Substantia nigra (tissue), 51 donors: ENCODE measurements at places on chromosomes 13 and 19.

DNA sequence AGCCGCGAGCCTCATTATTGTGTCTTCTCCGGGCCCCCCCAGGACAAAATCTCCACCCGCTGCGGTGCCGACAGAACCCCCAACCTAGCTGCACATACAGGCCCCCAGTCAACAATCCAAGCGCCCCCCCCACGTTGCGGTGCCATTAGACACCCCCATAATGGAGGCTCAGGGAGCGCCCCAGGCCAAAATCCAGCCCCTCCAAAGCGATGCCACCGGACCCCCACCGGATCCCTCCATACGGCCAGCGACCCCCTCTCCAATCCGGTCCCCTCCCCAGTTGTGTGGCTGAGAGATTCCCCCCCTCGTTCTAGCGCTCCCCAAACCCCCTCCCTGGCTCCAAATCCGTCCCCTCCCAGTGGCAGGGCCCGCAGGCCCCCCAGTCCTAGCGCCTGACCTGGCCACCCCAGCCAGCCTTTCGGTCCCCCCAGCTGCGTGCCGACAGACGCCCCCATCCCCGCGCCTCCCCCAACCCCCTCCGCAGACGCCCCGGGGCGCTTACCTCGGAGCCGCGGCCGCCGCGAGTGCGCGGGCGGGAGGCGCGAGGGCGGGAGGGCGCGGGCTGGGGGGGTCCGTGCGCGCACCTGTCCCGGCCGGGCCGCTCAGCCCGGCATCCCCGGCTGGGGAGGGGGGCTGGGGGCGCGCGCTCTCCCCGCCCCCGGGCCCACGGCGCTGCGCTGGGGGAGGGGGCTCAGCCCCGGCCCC is 21.6 kb upstream of the SEMA6B start:
- no peak for DNase-seq

DNA sequence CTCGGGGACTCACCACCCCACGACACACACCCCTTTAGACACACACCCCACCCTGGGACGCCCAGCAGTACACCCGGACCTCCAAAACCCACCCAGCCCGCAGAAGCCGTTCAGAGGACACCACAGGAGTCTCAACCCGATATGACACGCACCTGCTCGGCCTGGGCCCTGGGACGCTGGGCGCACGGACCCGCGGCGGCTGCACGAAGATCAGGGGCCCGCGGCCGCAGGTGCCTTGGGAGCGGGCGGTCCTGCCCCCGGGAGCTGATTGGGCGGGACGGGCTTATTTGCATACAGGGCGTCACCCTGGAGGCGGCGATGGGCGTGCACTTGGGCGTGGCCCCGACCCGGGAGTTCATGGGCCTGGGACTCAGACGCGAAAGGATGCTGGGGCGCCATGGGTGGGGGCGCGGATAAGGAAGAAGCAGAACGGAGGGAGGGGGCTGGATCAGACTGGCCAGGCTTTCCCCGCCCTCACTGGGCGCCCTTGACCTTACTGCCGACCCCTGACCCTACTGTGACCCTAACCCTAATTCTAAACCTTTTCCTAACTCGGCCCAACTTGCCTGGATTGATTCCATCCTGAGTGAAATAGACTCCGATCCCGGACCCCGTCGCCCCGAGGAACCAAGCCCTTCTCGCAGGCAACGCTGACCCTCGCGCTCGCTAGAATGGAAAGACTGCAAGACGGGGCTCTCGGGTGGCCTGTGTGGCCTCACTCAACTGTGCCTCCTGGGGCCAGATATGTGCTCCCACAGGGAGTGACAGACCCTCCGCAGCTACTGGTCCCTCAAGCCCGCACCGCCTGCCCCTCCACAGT is at the start of gene MEF2B:
MEF2B (minus strand) TSS at position 211 of the 820 bp plus-strand sequence. CDS start 19,528 bp downstream, outside the sequence.
- DNase-seq = peak; percentile 18

DNA sequence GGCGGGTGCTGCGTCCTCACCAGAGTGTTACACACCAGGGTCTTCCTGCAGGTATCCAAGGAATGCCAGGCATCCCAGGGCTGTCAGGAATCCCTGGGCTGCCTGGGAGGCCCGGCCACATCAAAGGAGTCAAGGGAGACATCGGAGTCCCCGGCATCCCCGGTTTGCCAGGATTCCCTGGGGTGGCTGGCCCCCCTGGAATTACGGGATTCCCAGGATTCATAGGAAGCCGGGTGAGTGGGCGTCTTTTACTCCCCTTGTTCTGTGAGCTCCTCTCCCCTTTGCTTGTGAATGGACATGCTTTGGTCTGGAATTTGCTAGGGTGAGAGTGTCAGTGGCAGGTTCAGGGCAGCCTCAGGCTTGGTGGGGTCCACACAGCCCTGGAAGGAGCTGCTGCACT is 75.9 kb downstream of the RAB20 start:
- DNase-seq = no peak

DNA sequence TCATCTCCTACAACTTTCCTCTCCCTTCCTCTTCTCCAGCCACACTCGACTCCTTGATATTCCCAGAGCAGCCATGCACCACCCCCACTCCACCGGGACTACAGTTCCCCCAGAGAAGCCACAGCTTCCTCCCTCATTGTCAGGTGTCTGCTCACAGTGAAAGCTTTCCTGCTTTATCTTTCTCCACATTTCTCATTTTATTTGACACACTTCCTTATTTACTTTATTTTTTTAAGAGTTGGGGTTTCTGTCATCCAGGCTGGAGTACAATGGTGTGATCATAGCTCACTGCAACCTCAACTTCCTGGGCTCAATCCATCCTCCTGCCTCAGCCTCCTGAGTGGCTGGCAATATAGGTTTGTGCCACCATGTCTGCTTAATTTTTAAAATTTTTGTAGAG is 464.6 kb downstream of the MYO16 start:
- DNase-seq = no peak

- no peak for DNase-seq
Measured at GRCh38 chr13:42137856-42138537, 89.5 kb downstream of the DGKH start.

GRCh38 chr19:848386-848921 is 3.6 kb upstream of the ELANE start:
- DNase-seq = no peak

GRCh38 chr19:33325920-33326319 is 23.6 kb upstream of the CEBPA start:
- peak; percentile 55 for DNase-seq

DNA sequence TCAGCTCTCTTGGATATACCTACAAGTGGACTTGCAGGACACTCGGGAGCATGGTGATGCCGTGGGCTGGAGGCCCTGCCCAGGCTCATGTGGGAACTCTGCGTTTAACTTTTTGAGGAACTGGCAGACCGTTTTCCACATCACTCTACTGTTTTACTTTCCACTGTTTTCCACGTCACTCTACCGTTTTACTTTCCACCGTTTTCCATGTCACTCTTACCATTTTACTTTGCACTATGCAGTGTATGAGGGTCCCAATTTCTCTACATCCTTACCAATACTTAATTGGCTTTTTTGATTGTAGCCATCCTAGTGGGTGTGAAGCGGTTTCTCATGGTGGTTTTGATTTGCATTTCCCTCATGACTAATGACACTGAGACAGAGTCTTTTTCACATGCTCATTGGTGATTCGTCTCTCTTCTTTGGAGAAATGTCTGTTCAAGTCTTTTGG is 40.5 kb downstream of the GATAD2A start:
- DNase-seq = no peak

- no peak for DNase-seq
Measured at GRCh38 chr13:43431290-43431716, 355.5 kb downstream of the ENOX1 start.

DNA sequence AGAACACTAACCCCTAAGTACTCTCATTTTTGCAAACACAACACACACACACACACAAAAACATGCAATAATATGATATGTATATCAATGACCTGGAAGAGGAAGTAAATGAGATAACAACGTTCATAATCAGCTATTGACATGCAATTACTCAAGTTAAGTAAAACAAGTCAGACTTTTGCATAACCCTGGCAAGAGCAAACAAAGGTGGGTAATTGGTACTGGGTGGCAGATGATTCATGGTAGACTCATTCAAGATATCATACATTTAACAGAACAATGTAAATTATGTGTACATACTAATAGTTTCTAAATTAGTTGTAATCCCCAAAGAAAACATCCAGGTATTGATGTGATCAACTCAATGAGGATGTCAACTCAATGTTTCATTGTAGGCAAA is 508.8 kb downstream of the DACH1 start:
- no peak for DNase-seq

- no peak for DNase-seq
Measured at GRCh38 chr13:26067601-26068000, 15.8 kb upstream of the SHISA2 start.

DNA sequence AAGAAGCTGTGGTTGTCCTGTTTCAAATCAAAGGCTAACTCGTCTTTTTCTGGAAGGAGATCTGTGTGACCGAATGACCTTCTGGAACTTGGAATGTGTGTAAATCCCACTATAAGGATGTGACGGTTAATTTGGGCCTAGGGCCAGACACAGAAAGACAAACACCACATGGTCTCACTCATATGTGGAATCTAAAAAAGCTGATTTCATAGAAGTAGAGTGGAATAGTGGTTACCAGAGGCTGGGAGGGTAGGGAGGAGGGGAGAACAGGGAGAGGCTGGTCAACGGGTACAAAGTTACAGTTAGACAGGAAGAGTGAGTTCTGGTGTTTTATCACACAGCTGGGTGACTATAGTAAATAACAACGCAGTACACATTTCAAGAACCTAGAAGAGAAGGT is 39.3 kb upstream of the RGCC start:
- DNase-seq = no peak

- no peak for DNase-seq
Measured at GRCh38 chr13:48163061-48163460, 68.2 kb upstream of the MED4 start.

DNA sequence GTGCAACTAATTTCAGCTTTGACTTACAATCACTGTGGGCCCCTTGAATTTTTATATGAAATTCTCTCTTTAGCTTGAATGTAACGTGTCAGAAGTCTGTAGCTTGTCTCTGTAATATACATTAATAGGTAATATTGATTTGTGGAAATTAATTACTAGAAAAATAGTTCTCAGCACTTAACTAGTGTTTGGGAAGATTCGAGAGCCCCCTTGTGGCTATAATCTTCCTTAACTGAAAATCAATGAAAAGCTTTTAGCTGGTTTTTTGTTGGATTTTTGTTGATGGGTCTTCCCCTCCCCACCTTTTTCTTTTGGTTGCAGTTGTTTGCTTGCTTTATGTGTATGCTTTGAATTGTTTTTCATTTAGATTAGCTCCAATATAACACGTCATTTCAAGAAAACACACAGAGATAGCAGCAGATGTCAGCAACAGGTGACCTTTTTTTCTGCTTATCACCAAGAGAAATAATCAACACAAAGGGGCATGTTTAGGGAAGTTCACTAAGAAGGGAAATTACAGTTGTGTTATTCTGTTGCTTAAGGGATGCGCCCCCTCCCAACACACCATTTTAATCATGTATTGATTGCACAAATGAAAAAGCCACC is 176.8 kb downstream of the OXGR1 start:
- no peak for DNase-seq

- DNase-seq = peak; percentile 96
Measured at GRCh38 chr19:50025022-50025793, at the start of gene VRK3. Gene VRK3 (minus strand): TSS chr19:50025372. CDS start chr19:50016162, 9,210 bp downstream.

DNA sequence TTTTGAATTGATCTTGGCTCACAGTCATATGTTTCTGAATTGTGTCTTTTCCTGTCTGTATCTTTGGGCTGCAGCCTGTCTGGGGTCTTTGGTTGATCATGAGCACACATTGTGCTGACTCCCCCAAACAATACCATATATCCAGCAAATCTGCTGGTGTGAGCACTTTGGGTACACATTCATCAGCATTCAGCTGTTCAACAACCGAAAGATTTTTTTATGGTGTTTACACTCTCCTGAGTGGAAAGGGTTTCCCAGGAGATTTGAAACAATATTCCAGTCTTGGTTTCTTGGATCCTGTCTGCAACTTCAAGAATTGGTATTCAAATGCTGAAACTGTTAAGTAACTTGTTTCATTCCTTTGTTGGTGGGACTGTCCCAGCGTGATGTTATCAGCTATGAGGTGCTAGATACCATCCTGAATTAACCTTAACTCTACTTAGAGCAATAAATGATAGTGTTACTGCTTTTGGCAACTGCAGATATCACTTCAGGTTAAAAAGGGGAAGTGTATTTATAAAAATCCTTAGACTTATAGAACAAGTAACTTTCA is 78.4 kb upstream of the DIAPH3 start:
- DNase-seq = no peak

- peak; percentile 100 for DNase-seq
Measured at GRCh38 chr19:5904352-5905113, at the start of gene VMAC. Gene VMAC (plus strand): TSS chr19:5904872. CDS start chr19:5904891, 19 bp downstream.

GRCh38 chr19:23560051-23560450 is 127.0 kb downstream of the ZNF675 start:
- DNase-seq = no peak

DNA sequence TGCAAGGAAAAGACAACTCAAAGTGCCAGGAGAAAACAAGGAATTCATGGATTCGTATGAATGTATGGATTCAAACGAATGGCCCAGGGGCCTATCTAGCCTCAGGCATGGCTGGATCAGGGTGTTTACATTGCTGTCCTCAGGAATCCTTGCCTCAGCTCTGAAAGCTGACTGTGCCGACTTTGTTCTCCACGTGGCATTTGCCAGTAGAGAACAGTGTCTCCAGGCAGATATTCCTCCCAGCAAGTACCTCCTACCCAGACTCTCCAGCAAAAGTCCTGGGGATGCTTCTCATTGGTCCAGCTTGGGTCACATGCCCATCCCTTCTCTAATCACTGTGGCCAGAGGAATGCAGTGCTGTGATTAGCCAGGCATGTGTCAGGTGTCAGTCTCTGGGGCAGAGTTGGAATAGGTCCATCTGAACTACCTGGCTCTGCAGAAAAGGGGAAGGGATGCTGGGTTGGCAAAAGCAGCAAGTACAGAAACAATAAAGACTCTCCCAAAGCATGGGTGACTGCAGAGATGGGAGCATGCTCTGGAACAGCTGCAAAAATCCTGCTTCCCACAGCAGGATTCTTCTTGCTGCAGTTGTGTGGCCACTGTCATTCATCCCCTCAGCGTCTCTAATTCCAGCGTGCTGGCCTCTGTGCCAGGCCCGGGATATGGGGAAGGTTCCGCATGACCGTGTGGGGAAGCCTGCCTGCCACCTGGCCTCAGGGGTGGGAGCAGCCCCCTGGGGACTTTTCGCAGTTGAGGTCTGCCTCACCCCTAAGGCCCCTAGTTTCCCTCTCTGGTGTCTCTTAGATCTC is 30.0 kb downstream of the CCNE1 start:
- no peak for DNase-seq

DNA sequence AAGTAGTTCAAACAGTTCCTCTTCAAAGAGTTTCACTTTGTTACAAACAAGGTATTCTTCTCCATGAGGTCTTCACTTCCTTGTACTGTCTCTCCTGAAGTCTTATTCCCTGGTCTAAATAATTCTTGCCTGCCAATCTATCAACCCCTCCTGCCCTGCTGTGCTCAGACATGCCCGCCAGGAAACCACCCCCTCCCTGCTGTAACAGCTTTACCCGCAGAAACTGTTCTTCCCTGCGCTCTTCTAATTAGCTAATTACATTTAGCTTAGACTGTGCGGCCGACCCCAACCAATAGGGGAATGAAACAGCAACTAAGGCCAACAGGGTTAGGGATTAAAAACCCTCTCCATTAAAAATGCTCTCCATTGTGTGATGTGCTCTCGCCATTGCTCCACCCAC is 46.7 kb downstream of the ZNF846 start:
- DNase-seq = no peak
